ENCODE measurements at places on chromosomes 11 and 22. TPM values are rescaled to one million over a fixed set of nuclear protein-coding genes. Genes with fewer than 3 reads are reported as not detected.

NOX4 gene
- 2.4 TPM for total RNA-seq

PRDM11 gene
- 11.0 TPM for total RNA-seq

DBX1 gene
- total RNA-seq: not detected

ST14 gene
- 18.3 TPM for total RNA-seq

MICAL2 gene
- total RNA-seq: 57.8 TPM

RTN4RL2 gene
- 0.49 TPM for total RNA-seq

All from skin of body (tissue), 3 donors.